Ureter (tissue), 1 donor: ENCODE measurements at places on chromosomes 4 and X. TPM values are rescaled to one million over a fixed set of nuclear protein-coding genes. Genes with fewer than 3 reads are reported as not detected.

The CORIN gene
- 25.0 TPM for total RNA-seq

The CNGA1 gene
- total RNA-seq = 36.8 TPM

DNA sequence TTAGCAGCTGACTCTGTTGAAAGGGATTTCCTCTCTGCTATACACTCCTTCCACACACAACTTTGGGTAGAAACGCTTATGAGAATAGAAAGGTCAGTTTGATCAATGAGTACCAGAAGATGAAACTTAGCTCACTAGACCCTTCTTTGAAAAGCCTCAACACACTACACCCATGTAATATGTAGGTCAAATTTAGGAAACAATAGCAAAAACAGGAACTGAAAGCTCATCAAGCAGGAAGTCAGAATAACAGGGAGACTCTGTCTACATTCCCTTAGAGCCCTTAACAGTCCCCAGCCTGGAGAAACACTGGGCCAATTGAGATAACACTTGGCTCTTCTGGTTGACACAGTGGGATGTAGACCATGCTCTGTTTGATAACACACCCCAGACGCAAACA lies 30.7 kb downstream of the SRPX2 start:
- no peak for DNase-seq

DNA sequence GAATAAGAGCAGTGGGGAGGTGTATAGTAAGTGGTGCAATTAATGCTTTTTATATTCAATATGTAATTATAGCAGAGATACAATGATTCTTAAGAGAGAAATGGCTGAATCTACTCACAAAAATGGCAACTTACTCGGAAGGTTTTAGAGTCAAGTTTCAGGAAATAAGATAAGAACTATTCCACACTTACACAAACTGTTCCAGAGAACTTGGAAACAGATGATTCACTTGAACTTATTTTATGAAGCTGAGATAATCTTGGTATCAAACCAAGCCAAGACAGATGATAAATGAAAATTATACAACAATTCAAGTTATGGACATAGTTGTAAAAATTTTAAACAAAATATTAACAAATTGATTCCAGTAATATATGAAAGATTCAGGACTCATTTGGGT lies 311.3 kb upstream of the HS3ST1 start:
- no peak for DNase-seq

- no peak for DNase-seq
Measured at GRCh38 chr4:7928711-7929110, 10.9 kb downstream of the AFAP1 start.

DNA sequence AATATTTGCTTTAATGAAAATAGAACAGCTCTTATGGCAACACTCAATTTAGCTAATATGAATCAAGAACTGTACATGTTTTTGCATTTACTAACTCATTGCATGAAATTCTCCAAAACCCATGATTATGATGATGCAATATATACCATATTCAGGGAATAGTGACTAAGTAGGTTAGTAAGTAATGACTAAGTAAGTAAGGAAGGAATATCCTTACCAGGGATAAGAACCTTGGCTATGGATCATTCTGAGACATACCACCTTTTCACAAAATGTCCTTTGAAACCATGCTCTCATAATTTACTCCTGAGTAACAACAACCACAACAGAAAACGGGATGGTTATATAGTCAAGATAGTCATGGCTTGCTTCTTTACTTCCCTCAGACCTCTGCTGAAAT lies 1513.0 kb downstream of the STIM2 start:
- no peak for DNase-seq

DNA sequence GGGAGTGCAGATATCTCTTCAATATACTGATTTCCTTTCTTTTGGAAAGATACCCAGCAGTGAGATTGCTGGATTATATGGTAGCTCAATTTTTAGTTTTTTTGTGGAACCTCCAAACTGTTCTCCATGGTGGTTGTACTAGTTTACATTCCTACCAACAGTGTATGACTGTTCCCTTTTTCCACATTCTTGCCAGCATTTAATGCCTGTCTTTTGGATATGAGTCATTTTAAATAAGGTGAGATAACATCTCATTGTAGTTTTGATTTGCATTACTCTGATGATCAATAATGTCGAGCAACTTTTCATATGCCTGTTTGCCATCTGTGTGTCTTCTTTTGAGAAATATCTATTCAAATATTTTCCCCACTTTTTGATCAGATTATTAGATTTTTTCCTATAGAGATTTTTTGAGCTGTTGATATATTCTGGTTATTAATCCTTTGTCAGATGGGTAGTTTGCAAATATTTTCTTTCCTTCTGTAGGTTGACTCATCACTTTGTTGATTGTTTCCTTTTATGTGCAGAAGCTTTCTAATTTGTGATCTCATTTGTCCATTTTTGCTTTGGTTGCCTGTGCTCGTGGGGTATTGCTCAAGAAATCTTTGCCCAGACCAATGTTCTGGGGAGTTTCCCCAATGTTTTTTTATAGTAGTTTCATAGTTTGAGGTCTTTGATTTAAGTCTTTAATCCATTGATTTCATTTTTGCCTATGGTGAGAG lies 552.7 kb downstream of the ZNF674 start:
- no peak for DNase-seq

- no peak for DNase-seq
Measured at GRCh38 chr4:35725131-35725530, 519.2 kb downstream of the ARAP2 start.

DNA sequence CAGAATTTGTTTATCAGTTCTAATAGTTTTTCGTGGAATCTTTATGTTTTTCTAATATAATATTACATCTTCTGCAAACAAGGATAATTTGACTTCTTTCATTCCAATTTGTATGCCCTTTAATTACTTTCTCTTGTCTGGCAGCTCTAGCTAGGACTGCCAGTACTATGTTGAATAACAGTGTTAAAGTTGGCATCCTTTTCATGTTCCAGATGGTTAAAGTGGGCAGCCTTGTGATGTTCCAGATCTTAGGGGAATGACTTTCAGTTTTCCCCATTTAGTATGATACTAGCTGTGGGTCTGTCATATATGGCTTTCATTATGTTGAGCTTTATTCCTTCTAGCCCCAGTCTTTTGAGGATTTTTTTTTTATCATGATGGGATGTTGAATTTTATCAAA lies 220.6 kb upstream of the WDFY3 start:
- DNase-seq = no peak

DNA sequence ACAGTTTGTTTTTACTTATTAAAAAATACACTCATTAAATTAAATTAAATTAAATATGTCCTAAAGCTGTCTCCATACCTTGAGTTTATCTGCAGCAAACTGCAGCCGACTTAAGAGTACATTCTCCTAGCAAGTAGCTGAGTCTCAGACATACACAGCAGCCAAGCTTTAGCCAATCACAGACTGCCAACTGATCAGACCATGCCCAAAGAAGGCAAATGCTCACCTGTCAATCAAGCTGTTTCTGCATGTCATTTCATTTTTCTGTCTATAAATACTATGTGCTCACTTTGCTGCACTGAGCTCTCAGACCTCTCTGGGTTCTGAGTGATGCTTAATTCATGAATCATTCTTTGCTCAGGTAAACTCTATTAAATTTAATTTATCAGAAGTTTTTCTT lies 280.9 kb upstream of the EPHA5 start:
- DNase-seq = no peak
